ENCODE measurements at places on chromosomes 5 and 9.

- DNase-seq = no peak
Observed at GRCh38 chr5:122753500-122753899, 21.4 kb upstream of the SNX2 start.

GRCh38 chr5:43140286-43140685 lies 19.6 kb downstream of the ZNF131 start:
- no peak for DNase-seq

DNA sequence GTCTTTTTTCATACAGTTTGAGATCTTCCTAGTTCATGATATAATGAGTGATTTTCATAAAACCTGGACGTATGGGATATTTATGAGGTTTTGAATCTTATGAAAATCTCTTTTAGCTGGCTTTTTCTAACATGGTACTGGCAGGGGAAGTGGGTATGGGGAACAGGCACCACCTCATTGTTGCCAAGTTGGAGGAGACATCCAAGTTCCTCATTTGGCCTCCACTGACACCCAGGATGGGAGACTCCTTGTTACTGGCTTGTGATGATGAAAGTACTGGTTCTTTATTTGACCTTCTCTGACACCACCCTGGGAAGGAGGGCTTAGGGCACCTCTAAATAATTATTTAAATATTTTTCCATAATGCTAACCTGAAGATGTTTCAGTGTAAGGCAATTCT lies 4.0 kb upstream of the TNPO1 start:
- no peak for DNase-seq

DNA sequence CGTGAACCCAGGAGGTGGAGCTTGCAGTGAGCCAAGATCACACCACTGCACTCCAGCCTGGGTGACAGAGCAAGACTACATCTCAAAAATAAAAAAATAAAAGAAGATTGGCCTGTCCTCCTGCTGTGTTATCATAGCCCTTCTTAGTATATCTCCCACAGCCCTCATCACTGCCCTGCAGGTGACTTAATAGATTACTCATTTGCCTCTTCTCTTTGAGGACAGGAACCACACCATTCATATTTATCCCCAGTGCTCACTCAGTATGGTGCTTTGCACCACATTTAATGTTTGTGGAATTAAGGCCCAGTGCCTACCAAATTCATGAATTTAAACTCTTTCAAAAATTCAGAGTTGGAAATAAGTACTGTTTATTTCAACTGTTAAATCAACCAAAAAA lies 10.3 kb downstream of the IDNK start:
- no peak for DNase-seq

- no peak for DNase-seq
Observed at GRCh38 chr5:73218552-73219171, 45.7 kb downstream of the TMEM174 start.

DNA sequence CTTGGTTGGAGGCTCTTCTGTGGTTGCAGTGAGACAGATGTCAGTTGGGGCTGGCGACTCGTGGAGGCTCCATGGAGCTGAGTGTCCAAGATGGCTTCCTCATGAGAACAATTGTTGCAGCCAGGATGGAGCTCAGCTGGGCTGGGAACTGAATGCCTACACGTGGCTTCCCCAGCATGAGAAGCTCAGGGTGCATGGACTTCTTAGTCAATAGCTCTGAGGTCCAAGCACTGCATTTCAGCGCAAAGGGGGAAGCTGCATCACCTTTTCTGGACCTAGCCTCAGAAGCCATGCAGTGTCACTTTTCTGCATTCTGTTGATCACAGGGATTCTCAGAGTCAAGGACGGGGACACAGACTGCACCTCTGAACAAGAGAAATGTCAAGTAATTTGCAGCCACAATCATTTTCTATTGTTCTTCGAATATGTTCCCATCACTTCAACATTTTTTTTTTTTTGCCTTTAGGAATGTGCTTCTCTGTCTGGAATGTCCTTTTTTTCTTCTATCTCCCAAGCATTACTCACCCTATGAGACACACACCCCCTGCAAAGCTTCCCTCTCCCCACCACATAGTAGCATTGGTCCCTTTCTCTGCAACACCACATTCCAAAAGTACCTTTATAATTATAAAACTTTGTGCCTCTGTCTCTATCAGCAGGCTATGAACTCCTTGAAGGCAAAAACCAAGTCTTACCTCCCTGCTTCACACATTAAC lies 57.5 kb upstream of the STK32A start:
- DNase-seq = no peak

DNA sequence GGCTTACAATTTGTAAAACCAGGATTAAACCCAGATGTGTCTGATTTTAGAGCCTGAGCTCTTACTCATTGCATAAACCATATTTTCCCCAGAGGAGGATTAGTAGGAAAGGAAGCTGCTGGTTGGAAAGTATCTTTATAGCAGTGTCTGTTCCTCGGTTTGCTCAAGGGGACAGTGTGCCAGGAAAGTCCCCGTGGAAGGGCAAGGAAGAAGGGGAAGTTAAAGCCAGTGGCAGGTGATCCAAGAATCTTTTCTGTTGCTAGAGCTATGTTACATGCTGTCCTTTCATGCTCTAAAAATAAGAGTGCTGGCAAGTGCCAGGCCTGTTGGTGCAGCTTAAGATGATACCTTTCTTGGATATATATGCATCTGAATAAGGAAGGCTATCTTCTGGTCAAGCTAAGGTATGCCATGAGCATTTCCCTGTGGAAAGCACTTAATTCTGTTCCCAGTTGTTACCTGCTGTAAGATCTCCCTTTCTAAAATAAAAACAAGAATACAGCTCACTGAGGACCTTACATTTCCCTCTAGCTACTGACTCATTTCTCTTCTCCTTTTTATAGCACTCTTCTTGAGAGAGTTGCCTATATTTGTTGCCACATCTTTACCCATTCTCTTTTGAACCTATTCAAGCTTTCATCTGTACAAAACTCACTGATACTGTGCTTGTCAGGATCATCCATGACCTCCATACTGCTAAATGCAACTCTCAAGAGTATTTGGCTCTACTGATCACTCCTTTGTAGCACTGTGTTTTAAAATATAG lies 8.0 kb downstream of the PDCD1LG2 start:
- no peak for DNase-seq

DNA sequence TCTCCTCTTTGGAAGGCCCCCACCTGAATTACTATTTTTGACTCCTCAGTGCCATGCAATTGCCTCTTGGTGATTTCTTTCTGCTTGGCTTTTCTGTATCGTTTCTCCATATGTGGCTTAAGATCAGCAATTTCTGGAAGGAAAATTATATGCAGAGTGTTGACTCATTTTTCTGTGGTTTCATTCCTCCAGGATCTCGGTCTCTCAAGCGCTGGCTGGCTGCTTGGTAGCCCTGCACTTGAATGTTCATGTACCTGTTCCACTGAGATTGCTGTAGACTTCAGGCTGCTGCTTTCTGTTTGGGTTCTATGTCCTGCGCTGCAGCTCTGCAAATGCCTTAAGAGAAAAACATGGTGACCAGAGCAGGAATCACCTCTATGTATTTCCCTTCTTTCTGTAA lies 77.6 kb downstream of the INIP start:
- no peak for DNase-seq

DNA sequence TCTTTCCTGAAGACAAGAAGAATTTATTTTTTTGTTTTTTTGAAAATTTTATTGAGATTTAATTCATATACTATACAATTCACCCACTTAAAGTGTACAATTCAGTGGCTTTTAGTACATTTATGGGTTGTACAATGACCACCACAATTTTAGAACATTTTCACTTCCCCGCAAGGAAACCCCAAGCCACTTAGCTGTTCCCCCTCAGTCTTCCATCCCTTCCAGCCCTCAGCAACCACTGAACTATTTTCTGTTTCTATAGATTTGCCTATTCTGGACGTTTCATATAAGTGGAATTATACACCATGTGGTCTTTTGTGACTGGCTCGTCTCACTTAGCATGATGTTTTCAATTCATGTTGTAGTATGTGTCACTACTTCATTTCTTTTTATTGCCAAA lies 28.0 kb downstream of the DNAI1 start:
- DNase-seq = no peak

DNA sequence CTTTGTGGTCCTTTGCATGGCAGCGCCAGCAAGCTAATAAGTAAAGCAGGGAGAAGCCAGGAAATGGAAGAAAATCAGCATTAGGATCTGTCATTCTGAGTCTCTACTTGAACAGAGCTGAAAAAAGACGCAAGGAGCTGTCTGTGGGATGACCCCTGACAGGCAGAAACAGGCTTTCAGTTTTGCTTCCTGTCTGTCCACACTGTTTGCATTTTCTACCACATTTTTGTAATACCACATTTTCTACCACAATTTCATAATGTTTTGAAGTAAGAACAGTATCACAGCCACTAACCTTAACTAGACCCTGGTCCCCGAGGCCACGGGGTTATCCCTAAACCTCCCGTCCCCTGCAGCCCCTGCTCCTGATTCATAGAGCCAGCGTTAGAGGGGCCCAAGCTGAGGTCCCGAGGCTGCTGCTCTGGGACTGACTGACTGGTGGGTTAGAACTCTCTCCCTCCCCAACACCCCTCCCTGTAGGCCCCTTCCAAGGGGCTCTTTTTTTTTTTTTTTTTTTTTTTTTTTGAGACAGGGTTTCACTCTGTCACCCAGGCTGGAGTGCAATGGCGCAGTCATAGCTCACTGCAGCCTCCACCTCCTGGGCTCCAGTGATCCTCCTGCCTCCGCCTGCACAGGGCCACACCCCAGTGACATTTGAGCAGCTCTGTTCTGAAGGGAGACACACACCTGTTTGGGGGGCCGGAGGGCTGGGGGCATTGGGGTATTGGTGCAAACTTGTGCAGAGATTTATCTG lies 4.0 kb upstream of the CLIC3 start:
- no peak for DNase-seq
